ENCODE measurements at places on chromosomes 2 and 18.
A peak's percentile ranks its signal among the peaks of the same experiment; 100 is the strongest.

DNA sequence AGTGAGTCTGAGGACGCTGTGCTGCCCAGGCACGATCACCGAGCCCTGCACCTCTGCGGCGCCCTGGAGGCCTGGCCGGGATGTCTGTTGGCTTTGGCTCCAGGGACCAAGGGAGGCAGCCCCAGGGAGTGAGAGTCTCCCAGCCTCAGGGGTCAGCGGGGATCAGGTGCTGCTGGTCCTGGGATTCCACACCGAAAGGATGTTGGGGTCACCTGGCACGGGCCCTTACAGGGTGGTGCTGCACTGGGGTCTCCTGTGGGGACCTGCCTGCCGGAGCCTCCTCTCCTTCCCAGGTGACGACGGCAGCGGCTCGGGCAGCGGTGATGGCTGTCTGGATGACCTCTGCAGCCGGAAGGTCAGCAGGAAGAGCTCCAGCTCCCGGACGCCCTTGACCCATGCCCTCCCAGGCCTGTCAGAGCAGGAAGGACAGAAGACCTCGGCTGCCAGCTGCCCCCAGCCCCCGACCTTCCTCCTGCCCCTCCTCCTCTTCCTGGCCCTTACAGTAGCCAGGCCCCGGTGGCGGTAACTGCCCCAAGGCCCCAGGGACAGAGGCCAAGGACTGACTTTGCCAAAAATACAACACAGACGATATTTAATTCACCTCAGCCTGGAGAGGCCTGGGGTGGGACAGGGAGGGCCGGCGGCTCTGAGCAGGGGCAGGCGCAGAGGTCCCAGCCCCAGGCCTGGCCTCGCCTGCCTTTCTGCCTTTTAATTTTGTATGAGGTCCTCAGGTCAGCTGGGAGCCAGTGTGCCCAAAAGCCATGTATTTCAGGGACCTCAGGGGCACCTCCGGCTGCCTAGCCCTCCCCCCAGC, 30.5 kb downstream of the GPC1 start:
- no peak for DNase-seq

GRCh38 chr2:98564541-98565132, 43.7 kb downstream of the COA5 start:
- DNase-seq: no peak

- DNase-seq: no peak
Observed at GRCh38 chr2:238370823-238371372, 50.6 kb downstream of the TRAF3IP1 start.

GRCh38 chr2:60054571-60055340, 498.7 kb downstream of the BCL11A start:
- no peak for DNase-seq

DNA sequence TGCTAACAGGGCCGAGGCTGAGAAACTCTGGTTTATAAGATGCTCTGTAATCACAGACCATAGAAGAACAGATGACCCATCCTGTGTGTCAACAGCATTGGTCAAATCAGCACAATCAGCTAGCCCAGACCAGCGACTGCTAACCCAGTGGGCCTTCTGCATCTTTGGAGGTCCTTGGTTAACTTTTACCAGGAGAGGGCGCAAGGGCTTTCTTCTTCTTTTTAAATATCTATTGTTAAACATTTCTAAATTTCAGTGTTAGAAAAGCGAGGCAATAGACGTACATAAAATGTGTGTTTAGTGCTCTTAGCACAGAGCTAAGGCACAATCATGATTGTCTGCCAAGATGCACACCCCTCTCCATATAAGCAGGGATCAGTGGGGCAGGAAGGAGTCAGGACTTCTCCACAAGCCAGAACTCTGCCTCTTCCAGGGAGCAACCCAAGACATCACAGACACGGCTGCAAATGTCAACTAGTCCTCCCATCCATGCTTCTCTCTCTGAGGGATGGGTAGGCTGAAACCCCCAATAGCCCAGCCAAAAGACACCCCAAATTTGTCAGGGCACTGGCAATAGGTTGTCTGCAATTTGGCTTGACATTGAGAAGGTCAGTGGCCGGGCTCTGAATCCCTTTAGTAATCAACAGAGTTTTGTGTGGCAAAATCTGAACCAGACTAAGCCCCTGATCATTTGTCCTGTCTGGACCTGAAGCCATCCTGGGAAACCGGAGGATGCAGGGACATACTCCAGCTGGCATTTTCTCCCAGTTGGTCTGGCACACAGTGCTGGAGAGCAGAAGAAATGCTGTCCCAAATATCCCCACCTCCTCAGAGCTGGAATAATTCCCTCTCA, 188.2 kb downstream of the BCL2 start:
- DNase-seq: no peak

GRCh38 chr2:39568116-39568515, 97.6 kb upstream of the TMEM178A start:
- no peak for DNase-seq

DNA sequence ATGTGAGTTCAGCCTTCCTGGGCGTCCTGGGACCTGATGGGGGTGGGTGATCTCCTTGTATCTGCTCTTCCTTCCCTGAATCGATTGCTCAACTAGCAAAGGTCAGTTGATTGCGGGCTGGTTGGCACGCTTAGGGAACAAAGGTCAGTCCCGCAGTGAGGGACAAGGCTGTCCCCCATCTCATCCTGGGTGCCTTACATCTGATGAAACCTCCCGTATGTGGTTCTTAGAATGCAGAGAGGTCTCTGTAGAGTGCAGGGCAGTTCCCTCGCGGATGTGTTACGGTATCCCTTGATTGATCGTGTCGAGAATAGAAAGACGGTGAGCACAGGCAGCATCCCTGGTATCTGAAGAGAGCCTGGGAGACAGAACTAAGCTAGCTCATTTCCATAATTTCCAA, 56.4 kb upstream of the RBM44 start:
- no peak for DNase-seq

DNA sequence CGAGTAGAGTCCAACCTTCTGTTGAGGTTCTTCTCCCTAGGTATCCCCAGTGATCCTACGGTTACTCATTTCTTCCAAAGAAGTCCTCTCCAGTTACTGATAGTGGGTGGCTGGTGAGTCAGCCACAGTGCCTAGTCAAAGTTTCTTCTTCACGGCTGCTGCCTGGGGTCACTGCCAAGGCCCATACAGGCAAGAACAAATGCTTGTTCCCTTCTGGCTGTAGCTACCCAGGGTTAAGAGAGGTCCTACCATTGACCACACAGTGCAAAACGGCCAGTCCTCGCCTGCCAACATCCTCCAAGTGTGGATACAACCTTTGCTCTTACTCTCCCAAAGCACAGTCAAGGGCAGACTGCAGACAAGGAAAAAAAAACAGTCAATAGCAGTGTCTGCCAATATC, 2.9 kb upstream of the PTPN4 start:
- peak; percentile 22 for DNase-seq

- DNase-seq: no peak
Observed at GRCh38 chr2:105521176-105521575, 122.3 kb upstream of the FHL2 start.

DNA sequence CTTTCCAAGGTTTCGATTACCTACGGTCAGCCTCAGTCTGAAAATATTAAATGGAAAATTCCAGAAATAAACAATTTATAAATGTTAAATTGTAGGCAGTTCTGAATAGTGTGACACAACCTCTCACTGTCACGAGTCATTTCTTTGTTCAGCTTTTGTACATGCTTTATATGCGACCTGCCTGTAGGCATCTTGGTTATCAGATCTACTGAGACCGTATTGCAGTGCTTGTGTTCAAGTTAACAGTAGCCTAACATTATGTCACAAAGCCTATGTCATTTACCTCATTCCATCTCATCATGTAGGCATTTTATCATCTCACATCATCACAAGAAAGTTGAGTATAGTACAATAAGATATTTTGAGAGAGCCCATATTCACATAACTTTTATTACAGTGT, 77.3 kb downstream of the LYPD6B start:
- no peak for DNase-seq

- no peak for DNase-seq
Observed at GRCh38 chr2:216922175-216922780, 62.4 kb upstream of the TNP1 start.

DNA sequence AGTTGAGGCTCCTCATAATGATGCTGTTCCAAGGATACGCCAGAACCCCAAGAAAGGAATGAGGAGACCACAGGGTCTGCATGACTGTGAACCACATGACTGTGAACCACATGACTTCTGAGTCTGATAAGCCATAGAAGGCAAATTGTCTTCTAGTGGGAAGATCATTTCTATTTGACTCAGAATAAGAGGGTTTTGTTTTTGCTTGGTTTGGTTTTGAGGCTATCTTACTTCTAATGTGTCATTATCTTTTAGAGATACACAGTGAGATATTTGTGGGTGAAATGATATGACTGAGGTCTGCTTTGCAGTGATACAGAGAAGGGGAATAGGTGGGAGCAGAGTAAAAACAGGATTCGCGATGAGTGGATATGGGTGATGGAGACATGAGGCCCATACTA, 28.9 kb upstream of the BCL2L11 start:
- no peak for DNase-seq

DNA sequence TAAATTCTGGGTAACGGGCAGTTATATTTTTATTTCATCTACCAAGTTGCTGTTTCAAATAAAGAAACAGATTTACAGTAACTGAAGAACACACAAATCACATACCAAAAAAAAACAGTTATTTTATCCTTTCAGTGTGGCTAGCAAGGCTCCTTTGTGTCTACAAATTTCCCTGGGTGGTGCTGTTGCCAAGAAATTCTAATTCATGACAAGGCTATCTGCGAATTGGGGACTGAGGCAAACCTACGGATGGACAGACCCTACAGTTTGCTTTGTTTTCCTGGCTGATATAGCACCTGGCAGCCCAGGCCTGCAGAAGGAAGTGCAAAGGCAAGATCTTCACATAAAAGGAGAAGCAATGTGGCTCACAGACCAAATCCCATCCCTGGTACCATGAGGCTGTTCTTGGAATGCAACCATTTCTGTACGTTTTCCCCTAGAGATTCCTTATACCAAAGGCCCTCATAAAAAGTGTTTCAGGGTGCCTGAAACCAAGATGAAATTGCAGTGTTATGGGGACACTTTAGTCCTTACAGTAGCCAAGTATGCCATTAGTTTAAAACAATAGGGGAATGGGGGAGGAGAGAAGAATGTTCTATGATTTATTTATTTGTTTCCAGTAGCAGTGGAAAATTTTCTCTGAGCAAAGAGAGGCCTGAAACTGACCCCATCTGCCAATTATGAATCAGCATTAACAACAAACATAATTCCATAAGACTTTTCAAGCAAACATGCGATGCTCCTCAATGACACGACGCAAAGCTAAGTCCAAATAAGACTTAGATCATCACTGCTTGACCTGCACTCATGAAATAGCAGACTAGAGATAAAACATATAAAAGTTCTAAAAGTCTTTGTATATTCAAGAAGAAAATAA, 4.3 kb downstream of the KLF7 start:
- DNase-seq: no peak

GRCh38 chr2:38066421-38067115, 9.4 kb downstream of the CYP1B1 start:
- no peak for DNase-seq

DNA sequence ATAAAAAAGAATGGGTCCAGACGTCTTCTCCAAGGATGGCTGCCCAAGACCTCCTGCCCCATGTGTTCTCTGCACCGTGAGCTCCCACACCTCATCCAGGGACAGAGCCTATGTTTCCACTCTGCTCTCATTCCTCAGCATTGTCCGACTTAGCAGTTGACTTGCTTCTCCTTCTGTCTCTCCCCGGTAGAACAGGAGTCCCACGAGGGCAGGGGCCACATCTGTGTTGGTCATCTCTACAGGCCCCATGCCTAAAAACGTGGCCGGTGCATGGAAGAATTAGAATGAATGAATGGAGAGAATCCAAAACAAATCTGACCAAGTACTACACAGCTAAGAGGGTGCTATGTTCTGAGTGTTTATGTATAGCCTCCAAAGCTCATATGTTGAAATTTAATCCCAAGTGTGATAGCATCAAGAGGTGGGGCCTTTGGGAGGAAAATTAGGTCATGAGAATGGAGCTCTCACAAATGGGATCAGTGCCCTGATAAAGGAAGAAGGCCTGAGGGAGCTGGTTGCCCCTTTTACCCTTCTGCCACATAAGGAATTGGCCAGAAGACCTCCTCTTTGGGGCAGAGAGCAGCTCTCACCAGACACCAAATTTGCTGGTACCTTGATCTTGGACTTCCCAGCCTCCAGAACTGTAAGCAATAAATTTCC, 55.9 kb downstream of the FAM178B start:
- DNase-seq: no peak

GRCh38 chr2:9473985-9474360, 378 bp upstream of the IAH1 start:
- no peak for DNase-seq

GRCh38 chr2:195559431-195559914, 97.6 kb upstream of the SLC39A10 start:
- no peak for DNase-seq

DNA sequence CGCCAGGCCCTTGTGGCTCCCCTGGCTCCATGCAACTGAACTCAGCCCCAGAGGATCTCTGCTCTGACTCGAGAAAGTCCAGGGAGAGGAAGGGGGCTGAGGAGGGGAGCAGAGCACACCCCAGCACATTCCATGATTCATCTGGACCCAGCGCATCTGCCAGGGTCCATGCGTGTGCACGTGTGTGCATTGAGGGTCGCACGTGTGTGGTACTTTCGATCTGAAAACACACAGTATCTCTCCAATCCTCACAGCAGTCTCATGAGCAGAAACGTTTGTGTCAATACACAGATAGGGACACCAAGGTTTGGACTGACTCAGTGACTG, 146.4 kb upstream of the ID2 start:
- DNase-seq: no peak
